AG04450 (cell line): ENCODE measurements at places on chromosomes 7 and 10. TPM values are rescaled to one million over a fixed set of nuclear protein-coding genes. Genes with fewer than 3 reads are reported as not detected.

Gene DCLRE1A
- polyA plus RNA-seq: 4.4 and 6.3 TPM in 2 replicates

Gene MOGAT3
- polyA plus RNA-seq: not detected in 2 replicates

Gene PRLHR
- polyA plus RNA-seq: not detected in 2 replicates

Gene GRM8
- not detected in 2 replicates for polyA plus RNA-seq

Gene GPR146
- 0.50 and 0.69 TPM in 2 replicates for polyA plus RNA-seq

Gene HOXA6
- polyA plus RNA-seq: 1.2 and 1.3 TPM in 2 replicates

Gene MARVELD1
- polyA plus RNA-seq: 65.5 and 76.2 TPM in 2 replicates

Gene EGR2
- polyA plus RNA-seq: 0.57 and 0.61 TPM in 2 replicates

Gene PDE1C
- 3.4 and 3.8 TPM in 2 replicates for polyA plus RNA-seq

Gene IL2RA
- polyA plus RNA-seq: not detected in 2 replicates

Gene ZNF467
- polyA plus RNA-seq: 0.14 and 0.32 TPM in 2 replicates

Gene ATE1
- polyA plus RNA-seq: 14.4 and 17.9 TPM in 2 replicates

Gene EXOSC1
- polyA plus RNA-seq: 47.6 and 50.8 TPM in 2 replicates

Gene PKD2L1
- not detected in 2 replicates for polyA plus RNA-seq

Gene SLC39A12
- polyA plus RNA-seq: not detected in 2 replicates

Gene CDNF
- polyA plus RNA-seq: 1.7 and 2.1 TPM in 2 replicates

Gene CH25H
- 0.71 and 1.1 TPM in 2 replicates for polyA plus RNA-seq

Gene AGMO
- 0.10 TPM in 1 of 2 replicates, not detected in the other for polyA plus RNA-seq

Gene ZSCAN25
- 6.4 and 6.7 TPM in 2 replicates for polyA plus RNA-seq
